ENCODE measurements at places on chromosomes 16 and 17.

DNA sequence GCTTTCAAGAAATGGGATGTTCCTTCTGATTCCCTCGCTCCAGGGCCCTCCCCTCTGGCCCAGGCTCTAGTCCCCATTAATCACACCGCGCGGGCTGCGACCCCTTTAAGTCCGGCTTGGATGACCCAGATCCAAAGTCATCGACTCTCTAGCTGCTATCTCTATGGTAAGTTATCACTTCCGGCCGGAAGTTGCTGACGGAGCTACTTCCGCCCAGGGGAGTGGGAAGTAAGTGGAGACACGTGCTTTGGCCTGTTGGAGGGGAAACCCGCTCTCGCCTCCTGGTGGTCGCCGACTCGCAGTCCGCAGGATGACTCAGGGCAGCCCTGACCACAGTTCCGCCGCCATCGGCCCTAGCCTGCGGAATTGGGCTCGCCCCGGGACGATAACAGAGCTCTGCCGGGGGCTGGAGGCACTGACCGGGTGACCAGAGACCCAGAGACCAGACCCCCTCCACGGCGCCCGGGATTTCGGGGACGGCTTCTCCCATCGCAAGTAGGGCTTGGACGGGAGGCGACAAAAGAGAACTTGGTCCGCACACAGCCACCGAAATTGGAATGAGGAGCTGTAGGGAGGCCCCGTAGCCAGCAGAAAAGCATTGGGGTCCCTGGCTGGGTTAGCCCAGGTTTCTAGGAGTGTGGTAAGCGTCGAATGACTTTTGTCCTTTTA, 52.2 kb upstream of the SEC14L1 start:
- peak; percentile 94 for DNase-seq

- no peak for DNase-seq
Measured at GRCh38 chr16:80623376-80623775, 82.6 kb downstream of the DYNLRB2 start.

DNA sequence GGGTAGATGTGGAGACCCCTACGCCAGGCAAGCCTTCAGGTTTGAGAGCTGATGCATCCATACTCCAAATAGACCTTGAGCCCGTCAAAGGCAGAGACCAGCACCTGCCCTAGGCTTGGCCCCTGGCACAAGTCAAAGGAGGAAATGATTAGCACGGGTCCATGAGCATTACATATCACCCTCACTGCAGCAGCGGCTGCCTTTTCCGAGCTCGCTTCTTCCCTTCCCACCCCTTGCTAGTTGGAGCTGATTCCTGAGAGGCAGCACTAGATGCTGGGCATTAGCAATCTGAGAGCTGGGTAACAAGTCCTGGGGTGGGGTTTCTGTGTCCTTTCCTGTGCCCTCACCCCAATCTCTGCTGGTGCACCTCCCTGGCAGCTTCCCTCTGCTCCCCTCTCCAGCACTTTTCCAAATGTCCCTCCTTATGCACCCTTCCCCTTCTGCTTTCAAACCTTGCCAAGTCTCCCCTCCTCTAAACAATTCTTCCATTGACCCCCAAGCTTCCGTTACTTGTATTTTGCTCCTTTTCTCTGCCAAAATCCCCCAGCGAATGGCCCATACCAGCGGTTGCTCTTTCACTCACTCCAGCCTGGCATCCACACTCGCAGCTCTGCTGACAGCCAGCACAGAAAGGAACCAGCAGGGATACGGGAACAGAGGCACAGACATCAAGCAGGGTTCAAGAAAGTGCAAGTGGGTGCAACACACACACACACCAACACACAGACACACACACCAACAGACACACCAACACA, 3.0 kb downstream of the CDRT4 start:
- DNase-seq: no peak

GRCh38 chr17:13346996-13347762, 254.6 kb downstream of the HS3ST3A1 start:
- no peak for DNase-seq

GRCh38 chr16:88357317-88358022, 25.3 kb upstream of the ZNF469 start:
- DNase-seq: no peak

GRCh38 chr17:75514919-75515495, 330 bp downstream of the CASKIN2 start:
- no peak for DNase-seq

GRCh38 chr17:51640108-51640622, 379.8 kb downstream of the UTP18 start:
- DNase-seq: peak; percentile 19

GRCh38 chr16:69855592-69855991, 93.5 kb downstream of the WWP2 start:
- no peak for DNase-seq

- DNase-seq: no peak
Measured at GRCh38 chr16:19168371-19169081, 486 bp downstream of the SYT17 start.

DNA sequence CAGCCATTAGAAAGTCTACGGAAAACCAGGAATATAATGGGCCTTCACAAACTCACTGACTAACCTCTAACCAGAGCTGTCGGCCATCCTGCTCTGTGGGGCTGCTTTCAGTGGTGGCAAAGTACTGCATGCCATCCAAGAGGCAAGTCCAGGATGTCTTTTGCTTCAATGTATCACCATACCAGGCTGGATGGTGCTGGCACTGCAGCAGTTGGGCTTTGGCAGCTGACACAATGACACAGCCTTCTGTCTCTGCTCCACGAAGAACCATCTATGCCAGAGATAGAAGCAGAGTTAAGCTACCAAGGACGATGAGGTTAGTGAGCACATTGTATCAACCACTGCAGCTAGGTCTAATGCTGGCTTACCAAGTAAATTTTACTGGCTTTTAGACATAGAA, 9.7 kb upstream of the RSKR start:
- no peak for DNase-seq

GRCh38 chr17:63919311-63919723, 678 bp upstream of the GH1 start:
- DNase-seq: peak; percentile 29
